Endothelial cell (in vitro differentiated cells): ENCODE measurements at places on chromosomes 4 and X.

DNA sequence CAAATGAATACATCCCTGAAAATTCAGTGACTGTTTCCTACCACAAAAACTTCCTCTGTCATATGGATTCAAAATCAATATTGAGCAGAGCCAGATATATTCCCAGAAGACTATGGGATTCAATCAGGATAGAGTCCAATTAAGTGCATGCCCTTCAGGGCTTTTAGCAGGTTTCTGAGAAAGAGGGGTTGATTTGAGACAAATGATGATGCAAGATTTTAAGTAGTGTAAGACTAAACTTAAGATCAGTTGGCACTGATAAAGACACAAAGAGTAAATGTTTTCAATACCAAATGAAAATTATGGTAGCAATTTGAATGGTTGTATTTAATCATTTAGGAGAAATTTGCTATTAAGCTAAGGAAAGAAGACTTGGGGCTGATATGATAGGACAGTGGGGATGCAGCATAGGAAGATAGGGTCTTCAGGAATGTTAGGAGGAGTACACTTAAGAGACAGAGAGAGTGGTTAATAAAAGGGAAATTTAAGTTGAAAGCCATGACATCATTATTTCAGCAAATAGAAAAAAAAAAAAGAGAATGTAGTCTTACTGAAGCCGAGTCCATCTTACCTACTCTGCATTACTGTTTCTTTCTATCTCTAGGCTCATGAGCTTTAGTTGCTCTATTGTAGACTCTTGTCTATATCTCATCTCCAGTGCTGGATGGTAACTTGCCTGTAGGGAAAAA lies 32.0 kb upstream of the XK start:
- no peak for DNase-seq

GRCh38 chr4:168440442-168441264 lies 39.6 kb downstream of the DDX60L start:
- no peak for DNase-seq

DNA sequence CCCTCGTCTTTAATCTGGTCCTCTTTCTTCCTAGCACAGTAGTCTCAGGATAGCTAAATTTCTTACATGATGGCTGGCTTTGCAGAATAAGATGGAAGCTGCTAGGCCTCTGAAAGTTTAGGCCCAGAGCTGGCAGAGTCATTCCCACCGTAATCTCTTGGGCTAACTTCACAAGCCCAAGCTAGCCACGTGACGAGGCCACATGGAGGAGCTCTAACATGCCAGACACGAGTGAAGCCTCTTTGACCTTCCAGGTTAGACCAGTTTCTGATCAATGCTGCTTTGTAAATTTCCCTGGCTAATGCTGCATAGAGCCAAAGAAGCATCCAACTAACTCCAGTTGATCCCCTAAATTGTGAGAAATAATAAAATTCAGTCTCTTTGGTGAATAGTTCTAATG lies 9.5 kb upstream of the CENPE start:
- DNase-seq = peak; percentile 17

DNA sequence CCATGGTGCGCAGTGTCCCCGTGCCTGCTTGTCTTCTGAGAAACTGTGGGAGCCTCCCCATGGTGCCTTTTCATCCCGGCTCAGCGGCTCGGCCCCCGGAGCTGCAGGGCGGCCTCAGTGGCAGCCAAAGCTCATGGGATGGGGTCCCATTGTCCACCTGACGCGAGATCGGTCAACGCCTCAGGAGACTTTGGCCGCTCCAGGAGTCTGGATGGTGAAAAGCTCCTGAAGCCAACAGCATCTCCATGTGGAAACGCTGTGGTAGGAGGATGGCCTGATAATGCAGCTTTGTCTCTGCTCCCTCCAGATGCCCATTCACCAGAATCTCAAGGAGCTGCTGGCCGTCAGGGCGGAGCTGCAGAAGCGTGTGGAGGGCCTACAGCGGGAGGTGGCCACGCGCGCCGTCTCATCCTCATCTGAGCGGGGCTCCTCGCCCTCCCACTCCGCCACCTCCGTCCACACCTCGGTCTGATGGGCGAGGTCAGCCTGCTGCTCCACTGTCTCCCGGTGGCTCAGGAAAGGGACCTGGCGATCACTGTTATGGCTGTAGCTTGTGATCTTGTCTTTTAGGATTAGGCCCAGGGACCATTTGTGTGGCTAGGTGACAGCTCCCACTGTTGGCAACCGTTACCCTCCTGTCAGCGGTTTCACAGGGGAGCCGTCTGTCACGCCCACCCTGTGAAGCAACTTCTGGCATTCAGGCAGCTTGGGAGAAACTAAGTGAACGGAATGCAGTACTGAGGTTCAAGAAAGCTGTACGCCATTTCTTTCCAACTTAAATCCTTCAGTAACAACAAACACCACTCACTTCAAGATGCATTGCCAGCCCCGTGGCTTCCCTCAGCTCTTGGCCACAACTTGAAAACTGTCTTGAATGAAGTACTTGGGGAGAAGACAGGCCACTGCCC lies 69.3 kb downstream of the MTMR1 start:
- DNase-seq = no peak

GRCh38 chrX:151871244-151871643 lies 41.4 kb upstream of the MAGEA4 start:
- no peak for DNase-seq
